AG09309 (cell line): ENCODE measurements at places on chromosomes 12 and 14.

DNA sequence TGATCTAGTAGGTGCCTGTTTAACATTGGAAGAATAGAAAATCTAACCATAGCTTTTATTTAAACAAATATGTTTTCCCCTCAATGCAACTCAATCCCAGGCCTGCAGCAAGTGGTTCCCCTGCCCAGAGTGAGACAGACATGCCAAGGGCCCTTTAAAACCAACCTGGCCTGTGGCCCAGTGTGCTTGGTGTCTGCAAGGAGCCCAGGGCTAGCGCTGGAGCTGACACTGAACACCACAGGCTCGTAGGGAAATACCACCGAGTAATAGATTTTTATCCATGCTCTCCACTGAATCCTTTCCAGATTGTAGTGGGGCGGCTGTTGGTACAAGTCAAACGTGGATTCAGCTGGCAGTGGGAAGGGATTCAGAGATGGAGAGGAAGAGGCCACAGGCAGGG is 95.6 kb upstream of the NRXN3 start:
- no peak for DNase-seq

DNA sequence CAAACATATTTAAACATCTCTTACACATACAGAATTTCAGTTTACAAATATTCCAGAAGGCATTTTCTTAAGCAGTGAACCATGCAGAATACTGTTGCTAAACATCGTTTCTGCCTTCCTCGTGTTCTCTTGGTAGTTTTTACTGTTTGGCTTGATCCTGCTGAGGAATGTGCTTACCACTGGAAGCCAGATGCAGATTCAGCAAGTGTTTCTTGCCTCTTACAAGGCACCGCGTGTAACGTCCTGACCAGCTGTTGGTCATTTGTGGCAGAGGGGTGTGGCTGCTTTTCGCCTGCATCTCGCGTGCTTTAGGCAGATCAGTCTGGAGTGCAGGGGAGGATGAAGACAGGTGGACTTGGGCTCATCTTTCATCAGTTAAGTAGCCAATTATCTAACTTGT is 12.4 kb downstream of the EIF2B1 start:
- no peak for DNase-seq

DNA sequence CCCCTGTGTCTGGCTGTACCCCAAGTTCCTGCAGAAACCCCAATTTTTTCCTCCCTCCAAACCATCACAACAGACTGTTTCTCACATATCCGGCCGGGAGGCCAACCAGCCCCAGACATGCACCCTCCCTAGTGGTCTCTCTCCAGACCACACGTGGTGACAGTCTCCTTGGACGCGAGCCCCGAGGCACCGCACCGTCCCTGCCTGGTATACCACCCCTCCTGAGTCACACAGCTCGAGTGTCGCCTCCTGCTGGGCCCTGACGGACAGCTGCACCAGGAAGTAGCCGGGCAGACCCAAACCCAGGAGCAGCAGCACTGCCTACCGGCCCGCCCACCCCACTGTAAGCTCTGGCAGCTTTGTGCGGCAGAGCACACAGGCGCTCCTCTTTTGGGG is 97.4 kb downstream of the RFLNA start:
- DNase-seq, result no peak

GRCh38 chr12:60684988-60685655 is 1089.3 kb downstream of the SLC16A7 start:
- DNase-seq, result no peak

GRCh38 chr14:33377596-33378390 is 439.1 kb downstream of the NPAS3 start:
- no peak for DNase-seq

- DNase-seq, result no peak
These were observed 85.0 kb downstream of the AKAP6 start for GRCh38 chr14:32413967-32414640.

- DNase-seq, result no peak
These were observed 76.2 kb upstream of the RASSF8 start for GRCh38 chr12:25882266-25882665.

GRCh38 chr12:50924439-50925341 is 27.7 kb upstream of the HIGD1C start:
- DNase-seq, result peak; percentile 54

GRCh38 chr14:96255501-96256366 is at the start of gene BDKRB1:
BDKRB1 (plus strand) TSS chr14:96256210; CDS start chr14:96263683, 7,473 bp downstream.
- peak; percentile 89 for DNase-seq

DNA sequence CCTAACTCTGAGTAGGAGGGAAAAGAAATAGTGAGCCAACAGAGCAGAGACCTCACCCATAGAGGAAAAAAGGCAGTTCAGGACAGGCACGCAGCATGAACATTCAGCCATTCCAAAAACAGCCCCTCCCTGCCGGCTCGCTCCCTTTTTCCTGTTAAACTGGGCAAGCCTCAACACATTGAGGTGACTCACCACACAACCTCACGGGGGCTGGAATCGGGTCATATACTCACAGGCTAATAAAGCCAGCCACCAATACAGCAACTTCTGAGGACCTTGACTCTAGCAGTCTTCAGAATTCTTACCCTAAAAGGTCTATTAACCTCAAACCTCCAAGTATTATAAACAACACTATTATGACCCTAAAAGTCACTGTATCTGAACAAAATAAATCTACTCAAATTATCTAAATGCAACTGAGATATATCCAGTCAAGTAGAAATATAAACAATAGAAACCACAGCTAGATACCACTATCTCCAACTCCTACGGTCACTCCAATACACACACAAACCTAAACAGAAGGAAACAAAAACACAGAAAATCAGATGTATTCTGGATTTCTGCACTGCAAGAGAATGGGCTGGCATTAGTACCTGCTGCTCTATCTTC is 6.3 kb downstream of the YBX3 start:
- peak; percentile 70 for DNase-seq

GRCh38 chr14:58782011-58782410 is 144.2 kb downstream of the DACT1 start:
- DNase-seq, result no peak

DNA sequence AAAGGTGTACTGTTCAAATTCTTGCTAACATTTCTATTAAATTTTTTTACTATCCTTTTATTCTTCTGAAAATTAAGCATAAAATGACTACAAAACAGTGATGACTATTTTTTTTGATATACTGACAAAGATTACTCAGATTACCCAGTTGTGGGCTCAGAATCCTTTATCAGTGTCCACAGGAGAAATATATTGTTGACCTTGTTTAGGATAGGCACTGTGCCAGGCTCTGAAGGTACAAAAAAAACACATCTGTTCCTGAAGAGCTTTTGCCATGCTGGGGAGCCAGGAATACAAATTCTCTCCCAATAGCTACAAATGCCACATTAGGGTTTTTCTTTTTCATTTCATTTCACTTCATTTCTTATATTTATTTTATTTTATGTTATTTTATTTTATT is 26.9 kb upstream of the GCH1 start:
- no peak for DNase-seq

GRCh38 chr12:116958402-116959197 is 47.9 kb downstream of the FBXW8 start:
- DNase-seq, result no peak

- DNase-seq, result no peak
These were observed 704.2 kb upstream of the TMEM132C start for GRCh38 chr12:127562816-127563215.

DNA sequence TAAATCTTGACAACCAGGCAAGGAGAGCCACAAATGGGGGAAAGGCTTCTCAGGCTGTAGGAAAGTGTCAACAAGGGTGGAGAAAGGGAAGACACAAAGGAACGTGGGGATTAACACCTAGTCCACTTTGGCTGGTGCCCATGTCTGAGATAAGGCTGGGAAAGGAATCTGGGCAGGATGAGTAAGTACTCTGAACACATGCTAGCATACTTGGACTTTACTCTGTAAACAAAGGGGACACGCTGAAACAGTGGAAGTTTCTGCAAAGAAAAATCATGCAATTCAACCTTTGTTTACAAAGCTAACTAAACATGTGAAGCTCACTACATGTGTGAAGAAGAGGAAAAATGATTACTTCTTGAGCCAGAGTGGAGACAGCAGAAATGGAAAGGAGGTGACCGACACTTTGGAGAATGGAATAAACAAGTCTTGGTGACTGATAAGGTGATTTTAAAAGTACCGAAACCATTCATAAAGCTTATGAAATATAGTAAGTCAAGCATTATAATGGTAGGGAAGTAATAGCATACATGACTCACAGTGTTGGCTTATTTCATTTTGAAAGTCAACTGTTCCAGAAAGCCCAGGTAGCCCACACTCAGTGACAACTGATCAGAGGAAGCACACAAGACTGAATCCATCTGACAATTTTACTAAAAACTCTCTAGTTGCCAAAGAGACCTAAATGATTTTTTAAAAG is 13.2 kb downstream of the CPNE8 start:
- no peak for DNase-seq

DNA sequence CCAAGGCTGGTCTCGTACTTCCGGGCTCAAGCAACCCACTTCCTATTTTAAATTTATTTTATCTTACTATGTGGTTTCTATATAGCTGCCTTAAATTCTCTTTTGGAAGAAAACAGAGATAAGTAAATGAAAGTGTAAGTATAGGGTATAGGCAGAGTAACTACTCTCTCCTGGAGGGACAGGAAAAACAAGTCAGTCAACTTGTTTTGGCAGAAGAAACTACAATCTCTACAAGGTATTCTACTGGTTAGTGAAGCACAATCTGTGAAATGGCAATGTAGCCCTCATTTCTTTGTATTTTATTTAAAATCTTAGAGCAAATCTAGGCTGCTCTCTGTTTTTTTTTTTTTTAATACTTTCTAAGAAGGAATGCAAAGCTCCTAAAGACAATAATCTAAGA is 55.4 kb downstream of the UBR7 start:
- no peak for DNase-seq

GRCh38 chr14:24368212-24368561 is 203 bp downstream of the NFATC4 start:
- no peak for DNase-seq

DNA sequence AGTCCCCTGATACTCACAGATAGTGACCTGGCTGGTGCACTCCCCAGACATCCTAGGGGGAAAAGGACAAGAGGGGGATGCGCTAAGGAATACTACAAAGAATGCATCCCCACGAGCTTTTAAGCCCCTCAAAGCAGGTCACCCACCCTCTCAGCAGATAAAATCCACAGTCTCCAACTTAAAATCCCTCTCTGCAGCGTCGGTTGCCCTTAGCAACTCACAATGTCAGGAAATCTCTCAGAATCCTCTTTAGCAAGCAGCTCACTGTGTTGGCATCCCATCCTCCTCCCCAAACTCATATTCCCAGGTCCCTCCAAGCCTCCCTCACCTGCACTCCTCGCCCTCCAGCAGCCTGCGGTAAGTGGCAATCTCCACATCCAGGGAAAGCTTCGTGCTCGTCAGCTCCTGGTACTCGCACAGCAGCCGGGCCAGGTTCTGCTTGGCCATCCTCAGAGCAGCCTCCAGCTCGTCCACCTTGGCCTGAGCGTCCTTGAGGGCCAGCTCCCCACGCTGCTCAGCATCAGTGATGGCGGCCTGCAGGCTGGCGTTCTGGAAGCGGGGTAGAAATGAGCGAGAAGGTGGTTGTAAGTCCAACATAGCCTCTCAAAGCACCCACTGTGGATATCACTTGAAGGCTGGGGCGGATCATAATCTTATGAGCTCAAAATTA is 5.5 kb upstream of the KRT79 start:
- DNase-seq, result no peak

DNA sequence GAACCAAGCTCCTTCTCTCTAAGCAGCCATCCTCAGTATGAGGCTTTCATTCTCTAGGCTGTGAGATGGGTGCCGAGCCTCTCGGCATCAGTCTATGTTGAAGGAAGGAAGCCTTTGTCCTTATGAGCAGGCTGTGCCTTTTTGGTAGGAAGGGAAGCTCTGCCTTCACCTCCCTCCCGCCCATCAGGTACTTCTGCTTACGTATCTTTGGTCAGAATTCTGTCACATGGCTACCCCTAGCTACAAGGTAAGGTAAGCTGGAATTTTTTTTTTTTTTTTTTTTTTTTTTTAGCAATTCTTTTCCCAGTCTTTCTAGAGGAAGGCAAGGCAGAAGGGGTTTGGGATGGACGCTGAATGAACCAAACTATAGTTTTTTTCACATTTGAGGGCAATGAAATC is 16.9 kb downstream of the BATF start:
- no peak for DNase-seq

GRCh38 chr12:128353301-128353700 is 86.3 kb downstream of the TMEM132C start:
- no peak for DNase-seq

GRCh38 chr12:30953257-30953656 is 26.7 kb downstream of the TSPAN11 start:
- no peak for DNase-seq

DNA sequence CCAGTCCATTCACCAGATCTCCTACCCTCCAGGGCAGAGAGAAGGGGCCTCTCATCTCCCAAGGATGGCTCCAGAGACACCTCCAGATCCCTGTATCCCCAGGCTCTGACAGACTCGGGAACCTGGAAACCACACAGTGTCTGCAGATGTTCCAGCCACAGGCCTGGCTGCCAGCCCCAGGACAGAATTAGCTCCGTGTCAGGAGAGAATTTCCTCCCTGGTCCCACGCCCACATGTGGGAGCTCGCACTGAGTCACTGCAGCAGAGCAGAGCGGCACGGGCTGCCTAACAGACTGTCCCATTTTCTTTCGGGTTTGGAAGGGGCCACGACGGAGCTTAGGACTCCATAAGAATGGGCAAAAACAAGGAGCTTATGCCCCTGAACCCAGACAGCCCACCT is 33.6 kb downstream of the CMKLR1 start:
- DNase-seq, result peak; percentile 93
